ENCODE measurements at places on chromosomes 1 and 21.

DNA sequence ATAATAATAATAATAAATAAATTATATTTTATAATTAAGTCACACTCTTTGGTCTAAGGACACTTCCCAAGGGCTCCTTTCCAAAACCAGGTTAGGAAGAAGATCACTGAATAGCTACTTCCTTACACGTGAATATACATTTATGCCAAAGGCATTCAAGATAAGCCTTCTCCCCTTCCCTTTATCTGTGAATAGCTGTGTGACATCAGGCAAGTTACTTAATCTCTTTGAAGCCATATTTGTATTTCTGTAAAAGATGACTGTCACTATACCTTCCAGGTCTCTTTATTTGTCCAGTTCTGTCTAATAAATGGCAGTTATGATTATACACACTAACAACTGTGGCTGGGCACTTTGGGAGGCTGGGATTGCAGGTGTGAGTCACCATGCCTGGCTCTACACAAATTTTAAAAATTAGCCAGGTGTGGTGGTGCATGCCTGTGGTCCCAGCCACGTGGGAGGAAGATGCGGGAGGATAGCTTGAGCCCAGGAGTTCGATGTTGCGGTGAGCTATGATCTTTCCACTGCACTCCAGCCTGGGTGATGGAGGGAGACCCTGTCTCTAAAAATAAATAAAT lies 5.5 kb upstream of the RNF11 start:
- no peak for DNase-seq

GRCh38 chr1:27656157-27656893 lies 15.7 kb downstream of the IFI6 start:
- no peak for DNase-seq

DNA sequence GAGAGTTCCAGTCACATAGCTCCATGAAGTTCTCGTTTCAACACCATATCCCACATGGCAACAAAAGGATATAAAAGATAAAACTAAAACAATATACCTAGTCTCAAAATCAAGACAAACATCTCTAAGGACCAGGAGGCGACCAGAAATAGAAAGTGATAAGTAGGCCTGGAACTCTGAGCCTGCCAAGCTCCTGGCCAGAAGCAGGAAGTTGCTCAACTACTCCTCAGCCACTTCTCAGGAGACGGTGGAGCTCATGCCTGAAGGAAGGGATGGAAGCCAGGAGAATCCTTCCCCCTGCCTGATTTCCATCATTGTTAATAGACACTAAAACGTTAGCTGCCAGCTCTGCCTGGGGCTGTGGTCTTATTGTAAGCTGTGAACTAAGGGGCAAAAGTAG lies 94.7 kb downstream of the DISP1 start:
- DNase-seq, result no peak

- no peak for DNase-seq
Observed at GRCh38 chr1:54256522-54257345, 56.8 kb downstream of the MRPL37 start.

DNA sequence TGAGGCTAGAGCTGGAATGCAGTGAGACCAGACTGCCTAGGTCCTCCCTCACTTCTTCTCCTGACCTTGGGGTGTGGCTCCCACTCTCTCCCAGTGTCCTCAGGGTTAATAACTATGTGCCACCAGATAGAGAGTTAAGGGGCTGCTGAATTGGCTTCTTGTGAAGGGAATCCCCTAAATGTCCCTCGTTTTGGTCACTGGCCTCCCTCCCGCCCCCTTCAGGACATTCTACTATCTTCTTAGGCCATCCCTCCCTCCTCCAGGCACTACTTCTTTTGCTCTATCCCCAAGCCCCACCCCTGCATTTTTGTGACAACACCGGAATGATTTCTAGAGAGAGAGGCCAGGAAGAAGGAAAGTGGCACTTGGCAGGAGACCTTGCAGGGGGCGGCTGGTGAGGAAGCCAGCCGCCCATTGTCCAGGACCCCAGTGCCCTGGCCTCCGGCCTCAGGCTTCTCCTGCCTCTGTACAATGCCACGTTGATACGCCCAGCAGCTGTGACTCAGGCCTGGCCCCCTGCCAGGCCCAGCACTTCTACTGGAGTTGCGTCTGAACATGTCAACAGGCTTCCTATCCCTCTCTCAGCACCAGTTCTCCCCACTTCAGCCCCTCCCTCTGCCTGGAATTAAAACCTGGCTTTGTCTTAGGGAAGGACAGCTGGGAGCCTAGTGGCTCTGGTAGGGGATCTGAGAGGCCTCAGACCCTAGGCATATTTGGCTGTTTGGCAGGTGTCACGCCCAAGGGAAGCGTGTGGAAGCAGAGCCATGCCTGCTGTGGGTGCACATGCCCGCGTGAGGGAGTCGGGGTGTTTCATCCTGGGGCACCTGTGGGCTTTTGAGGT lies 9.1 kb downstream of the LMNA start:
- peak; percentile 50 for DNase-seq

DNA sequence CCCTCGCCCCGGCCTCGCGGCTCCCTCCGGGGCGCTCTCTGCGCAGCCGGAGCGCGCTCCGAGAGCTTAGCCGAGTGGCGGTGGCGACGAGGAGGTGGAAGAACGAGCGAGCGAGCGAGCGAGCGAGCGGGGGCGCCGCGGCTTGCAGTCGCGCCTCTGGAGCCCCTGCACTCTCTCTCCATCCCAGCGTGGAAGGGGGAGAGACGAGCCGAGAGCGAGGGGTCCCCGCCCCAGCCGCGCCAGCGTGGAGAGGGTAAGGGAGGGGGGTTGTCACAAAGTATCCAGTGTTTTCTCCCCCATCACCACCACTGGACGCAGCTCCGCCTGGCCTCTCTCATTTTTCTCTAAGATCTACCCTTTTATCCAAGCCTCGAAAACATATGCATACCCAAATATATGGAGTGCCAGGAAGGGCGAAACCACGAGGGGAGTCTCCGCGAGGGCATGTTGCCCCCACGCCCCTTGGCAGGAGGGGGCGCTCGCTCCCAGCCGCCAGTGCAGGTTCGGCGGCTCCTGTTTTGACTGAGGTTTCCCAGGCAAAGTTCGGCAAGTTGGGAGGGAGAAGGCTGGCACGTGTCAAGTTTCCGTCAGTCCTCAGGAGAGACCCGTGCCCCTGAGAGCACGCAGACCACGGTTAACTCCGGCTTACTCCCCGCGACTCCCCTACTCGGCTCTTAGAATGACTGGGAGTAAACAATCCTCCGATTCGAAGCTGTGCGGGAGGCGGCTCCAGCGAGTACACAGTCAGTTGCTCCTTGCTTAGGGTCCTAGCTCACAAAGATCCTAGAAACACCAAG lies 569 bp upstream of the DAB1 start:
- DNase-seq, result no peak

DNA sequence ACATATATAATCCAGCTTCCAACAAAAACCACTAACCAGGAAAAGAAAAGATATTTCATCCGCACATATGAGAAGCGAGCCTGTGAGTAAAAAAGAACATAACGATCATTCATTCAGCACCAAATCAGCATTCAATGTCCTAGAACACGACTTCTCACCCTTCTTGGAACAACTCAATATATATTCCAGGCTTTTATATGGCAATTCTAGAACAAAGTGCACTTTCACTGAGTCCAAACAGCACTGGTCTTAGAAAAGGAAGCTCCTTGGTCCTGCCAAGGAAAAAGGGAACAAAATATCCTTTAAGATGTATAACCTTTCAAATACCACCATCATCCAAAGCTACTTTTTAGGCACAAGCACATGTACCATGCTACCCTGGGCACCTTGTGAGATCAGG lies 44.5 kb downstream of the RPL5 start:
- DNase-seq, result no peak

- DNase-seq, result no peak
Observed at GRCh38 chr1:54816130-54816529, 15.0 kb upstream of the TTC22 start.
